ENCODE measurements at places on chromosomes 12 and 14.

DNA sequence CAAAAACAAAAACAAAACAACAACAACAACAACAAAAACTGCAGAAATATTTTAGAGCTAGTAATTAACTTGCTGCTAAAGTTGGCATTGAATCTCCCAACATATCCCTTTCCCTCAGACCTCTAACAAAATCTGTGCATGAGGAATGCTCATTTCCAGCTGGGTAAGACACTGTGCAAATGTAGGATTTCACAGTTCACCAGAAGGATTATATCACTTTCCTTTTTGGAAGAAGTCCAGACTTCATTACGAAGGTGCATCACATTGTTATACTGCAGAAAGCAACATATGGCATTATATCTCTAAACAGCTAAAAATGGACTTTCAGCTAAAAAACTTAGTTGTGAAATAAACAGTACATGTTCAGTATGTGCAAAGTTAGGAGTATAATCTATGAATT lies 341.8 kb downstream of the FSCB start:
- DNase-seq: no peak

DNA sequence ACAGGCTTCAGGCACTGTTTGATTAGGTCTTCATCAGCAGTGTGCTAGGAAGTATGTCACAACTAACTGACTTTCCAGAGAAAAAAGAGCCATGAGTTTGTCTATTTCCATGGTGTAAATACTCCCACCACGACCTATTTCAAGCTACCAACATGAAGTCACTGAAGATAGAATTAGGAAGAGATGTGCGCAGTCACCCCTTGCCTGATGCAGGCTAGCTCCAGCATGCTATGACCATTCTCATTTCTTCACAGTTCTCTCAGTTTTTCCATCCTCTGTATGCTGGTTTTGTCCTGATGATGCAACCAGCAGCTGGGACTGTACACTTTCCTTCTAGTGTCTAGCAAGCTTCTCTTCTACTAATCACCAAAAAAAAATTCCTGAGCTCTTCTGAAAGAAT lies 191.6 kb upstream of the NUDT4 start:
- no peak for DNase-seq

DNA sequence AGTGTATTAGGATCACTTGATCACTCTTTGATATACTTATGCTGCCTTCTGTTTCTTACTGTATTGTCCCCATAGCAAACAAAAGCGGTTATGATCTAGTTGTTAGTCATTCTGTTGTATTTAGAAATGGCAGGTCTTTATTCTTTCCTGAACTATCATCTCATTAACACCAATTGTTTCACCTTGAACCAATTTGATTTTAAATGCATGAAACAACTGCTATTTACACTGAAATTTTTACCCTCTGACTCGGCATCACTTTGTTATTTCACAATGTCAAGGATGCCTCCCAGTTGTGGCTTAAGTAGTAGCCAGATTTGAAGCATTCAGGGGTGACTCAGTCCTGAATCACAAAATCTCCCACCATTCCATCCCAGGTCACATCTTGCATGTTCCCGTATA lies 303.5 kb downstream of the EGLN3 start:
- DNase-seq: no peak

- no peak for DNase-seq
Observed at GRCh38 chr12:107385509-107385908, 292.2 kb upstream of the CRY1 start.

DNA sequence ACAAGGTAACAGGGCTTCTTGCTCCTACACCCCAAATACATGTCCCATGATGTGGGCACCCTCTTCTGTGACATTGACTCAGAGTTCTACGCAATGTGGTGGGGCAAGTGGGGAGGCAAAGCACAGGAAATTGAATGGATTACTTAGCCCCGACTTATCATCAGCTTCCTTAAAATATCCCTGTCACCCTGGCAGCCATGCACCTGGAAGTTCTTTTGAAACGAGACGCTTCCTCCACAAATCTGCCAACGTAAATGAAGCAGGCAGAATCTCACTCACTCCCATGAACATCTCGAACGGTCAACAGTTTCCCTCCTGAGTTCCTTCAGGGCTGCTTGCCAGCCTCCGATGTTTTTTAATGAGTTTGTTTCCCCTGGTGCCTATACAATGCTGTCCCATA lies 33.5 kb downstream of the RNFT2 start:
- no peak for DNase-seq

Data from vagina (tissue), 2 donors.